NCI-H187 treated with DMSO at 0.1 percent for 48 hours (cell line): ENCODE measurements at places on chromosomes 3 and 15.

DNA sequence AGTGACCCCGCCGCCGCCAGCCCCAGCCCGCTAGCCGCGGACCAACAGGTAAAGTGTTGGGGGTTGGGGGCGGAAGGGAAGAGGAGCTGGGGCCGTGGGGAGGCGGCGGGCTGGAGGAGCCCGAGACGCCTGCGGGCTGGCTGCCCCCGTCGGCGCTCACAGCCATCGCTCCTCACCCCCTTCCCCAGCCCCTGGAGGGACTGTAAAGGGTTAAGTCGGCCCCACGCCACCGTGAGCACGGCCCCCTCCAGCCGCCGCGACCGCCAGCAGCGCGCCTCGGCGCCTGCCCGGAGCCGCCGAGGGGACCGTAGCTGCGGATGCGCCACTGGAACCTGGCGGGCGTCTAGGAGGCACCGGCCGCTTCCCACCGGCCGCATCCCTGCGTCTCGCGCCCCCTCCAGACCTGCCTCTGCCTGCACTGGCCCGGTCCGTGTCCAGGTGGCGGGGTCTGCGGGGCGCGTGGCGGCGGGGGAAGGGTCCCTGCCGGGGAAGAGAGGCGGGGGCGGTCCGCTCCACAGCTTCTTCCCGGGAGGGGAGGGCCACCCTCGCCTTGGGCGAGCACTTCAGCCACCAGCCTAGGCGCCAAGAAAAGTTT is 522 bp downstream of the MED12L start:
- DNase-seq = no peak

- no peak for DNase-seq
Measured at GRCh38 chr15:101637038-101637437, 15.1 kb downstream of the TM2D3 start.

DNA sequence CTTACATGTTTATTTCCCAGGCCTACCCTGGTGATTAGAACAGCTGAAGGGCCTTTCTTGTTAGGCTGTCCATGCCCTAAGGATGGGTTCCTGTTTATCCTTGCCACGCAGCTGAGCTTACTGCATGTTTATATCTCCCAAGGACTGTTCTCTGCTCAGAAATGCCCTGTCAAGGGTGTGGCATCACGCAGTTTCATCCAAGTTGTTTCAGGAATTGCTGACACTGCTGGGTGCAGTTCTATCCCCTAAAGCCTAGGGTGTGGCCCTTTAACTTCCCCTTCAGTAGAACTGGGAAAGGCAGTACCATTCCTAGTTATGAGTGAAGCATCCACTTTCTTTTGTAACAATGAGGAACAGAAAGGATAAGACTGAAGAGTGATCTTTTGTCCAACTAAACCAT is 5.0 kb downstream of the ELL3 start:
- no peak for DNase-seq

DNA sequence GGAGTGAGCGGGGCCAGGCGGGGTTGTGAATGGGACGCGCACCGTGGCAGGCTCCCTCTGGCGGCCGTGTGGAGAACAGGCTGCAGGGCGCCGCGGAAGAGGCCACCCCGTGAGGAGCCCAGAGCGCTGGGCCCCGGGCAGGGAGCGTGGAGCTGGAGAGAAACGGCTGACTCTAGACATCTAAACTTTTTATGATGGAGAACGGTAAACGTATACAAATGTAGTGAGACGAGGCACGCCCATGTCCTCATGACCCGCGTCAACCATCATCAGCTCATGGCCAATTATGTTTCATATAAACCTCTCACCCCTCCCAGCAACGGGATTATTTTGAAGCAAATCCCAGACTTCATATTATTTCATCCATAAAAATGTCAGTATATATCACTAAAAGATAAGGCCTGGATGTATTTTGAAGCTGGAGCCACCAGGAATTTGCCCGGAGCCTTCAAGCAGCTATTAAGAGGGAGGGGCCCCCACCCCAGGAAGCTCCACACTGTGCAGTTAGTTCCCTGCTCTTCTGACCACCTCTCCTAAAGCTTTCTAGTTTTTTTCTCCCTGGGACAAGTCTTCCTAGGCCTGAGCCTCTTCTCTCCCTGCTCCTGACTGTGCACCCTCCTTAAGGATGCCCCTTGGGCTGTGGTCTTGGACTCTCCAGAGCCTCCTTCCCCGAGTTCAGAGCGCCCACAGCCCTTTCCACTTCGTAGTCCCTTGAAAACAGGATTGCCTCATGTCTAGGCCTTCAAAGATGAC is 149.5 kb downstream of the SMAD6 start:
- no peak for DNase-seq

DNA sequence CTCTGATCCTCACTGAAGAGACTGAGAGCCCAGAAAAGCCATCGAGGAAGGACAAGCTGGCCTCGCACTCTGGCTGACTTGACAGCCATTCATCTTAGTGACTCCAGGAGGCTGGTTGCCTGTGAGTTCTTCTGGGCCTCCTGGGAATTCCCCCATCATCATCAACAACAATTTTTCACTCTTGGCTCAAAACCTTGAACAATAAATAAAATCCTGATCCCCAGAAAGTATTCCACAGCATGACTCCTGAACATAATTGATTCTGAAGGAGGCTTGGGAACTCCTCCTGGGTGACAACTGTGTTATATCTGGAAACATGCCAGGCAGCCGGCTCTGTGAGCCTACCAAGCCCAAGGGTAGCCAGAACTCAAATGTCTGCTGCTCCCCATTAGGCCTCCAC is 188.6 kb downstream of the SHQ1 start:
- DNase-seq = peak; percentile 41

GRCh38 chr15:89179966-89180875 is 41.2 kb downstream of the RLBP1 start:
- no peak for DNase-seq

DNA sequence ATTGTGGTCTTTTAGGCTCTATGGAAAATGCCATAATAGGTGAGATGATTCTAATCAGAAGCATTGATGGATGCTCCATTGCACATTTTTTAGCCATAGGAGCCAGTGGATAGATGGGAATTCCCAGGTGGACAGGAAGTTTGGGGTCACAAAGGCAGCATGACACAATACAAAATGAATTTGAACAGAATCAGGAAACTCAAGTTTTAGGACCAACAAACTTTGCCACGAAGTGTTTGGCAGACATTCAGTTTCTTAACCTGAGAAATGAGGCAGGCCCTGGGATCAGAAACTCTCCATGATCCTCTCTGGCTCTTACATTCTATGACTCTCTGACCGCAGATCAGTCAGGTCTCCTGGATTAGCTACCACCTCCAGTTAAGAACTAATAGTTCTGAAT is 275.4 kb downstream of the TIGIT start:
- no peak for DNase-seq

GRCh38 chr15:83694015-83694414 is 40.1 kb downstream of the ADAMTSL3 start:
- DNase-seq = no peak

- no peak for DNase-seq
Measured at GRCh38 chr15:51377038-51377786, 35.8 kb downstream of the GLDN start.

DNA sequence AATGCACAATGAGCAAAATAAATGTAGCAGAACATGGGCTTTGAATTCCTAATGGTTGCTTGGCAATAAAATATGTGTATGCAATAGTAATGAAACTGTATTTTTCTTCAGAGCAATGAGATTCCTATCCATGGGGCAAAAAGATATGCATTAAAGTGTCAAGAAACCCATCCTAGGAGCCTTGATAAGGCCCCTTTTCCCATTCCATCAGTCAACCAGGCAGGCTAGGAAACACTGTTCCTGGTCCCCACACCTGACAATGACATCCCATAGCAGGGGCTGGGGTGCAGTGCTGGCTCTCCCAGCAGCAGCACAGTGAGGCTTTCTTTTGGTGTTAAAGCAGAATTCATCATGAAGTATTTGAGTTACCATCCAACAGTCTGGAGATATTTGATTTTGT is 113.3 kb upstream of the AGTR1 start:
- no peak for DNase-seq

GRCh38 chr3:136267235-136267634 is 17.1 kb downstream of the PCCB start:
- DNase-seq = no peak

DNA sequence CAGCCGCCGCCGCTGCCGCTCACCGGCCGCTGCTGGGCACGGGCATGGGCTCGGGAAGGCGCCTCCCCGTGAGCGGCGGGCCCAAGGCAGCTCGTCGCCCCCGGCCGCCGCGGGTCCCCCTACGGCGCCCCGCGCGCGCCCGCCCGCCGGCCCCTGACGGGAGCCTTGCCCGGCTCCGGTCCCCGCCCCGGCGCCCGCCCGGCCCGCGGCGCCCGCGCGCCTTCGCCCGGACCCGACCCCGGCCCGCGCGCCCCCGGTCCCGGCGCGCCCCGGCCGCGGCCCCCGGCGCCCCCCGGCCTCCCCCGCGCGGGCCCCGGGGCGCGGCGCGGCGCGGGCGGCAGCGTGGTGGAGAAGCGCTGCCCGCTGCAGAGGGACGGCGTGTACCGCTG is 177.7 kb downstream of the OR4M2 start:
- no peak for DNase-seq

DNA sequence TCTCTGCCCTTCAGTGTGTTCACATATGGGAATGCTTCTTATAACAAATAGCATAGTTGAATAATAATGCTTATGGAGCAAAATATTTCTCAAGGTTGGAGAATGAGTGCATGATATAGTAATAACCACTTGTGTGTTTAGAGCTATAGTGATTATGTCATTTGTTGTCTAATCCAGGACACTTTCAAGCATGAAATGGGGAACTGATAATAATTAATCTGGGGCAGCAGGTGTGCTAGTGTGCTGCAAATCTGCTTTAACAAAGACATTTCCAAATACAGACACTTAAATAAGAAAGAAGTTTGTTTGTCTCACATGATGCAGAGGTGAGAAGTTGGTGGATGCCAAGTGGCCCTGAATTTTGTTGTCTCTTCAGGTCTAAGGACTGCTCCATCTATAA is 579.3 kb upstream of the GRM7 start:
- DNase-seq = no peak

- no peak for DNase-seq
Measured at GRCh38 chr15:40082195-40082883, 26.3 kb downstream of the BMF start.
